ENCODE measurements at places on chromosomes 12 and 14. TPM values are rescaled to one million over a fixed set of nuclear protein-coding genes. Genes with fewer than 3 reads are reported as not detected.

The NRIP2 gene
- total RNA-seq = 0.59 TPM

The FERMT2 gene
- total RNA-seq = 220 TPM

The WSCD2 gene
- 0.36 TPM for total RNA-seq

GRCh38 chr12:30965613-30965985, 39.1 kb downstream of the TSPAN11 start:
- no peak overlapping the region for H3K27ac ChIP-seq
- no peaks in the 10 kb centered on the region for H3K4me1 ChIP-seq
- DNase-seq = no peak
- no peaks in the 10 kb centered on the region for H3K36me3 ChIP-seq
- peaks cover 8% of the 10 kb centered on the region for H3K27me3 ChIP-seq

DNA sequence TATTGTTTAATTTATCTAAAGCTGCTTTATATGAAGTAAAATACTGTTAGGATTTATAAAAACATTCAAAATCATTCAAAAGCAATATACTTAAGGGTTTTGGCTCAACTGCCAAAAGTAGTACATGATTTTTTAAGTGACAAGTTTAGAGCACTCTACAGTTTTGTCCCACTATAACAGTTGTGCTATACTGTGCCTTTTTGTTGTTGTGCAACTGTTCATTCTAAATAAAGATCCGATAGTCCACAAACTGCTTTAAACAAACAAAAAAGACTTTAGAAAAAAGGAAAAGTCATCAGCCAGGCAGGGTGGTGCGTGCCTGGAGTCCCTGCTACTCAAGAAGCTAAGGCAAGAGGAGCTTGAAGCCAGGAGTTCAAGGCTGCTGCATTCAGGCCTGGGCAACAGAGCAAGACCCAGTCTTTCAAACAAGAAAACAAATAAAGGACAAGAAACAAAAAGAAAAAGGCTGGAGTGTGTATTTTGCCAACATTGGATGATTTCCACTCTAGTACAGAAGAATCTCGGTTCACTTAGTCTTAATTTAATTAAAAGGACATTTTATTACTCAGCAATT, 7.3 kb downstream of the C2CD5 start:
- no peak overlapping the region for H3K4me3 ChIP-seq
- H3K27me3 ChIP-seq = no peaks in the 10 kb centered on the region
- H3K36me3 ChIP-seq = peaks cover 13% of the 10 kb centered on the region
- no peaks in the 10 kb centered on the region for H3K4me1 ChIP-seq
- DNase-seq = no peak

DNA sequence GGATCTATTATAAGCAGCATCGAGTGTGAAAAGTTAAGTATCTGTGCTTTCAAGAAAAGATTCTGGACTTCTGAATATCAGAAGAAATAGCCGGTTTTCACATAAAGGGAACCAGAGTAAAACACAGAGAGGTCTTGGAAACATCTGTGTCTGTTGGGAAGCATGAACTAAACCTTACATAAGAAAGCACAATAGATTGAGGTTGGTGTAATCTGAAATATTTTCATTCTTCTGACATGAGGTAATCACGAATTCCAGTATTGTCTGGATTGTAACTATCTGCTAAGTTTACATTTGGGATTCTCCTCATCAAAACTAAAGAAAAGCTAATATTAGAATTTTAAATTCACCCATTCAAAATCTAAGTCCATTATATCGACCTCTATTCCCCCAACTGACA, 161.3 kb downstream of the CPNE8 start:
- H3K4me1 ChIP-seq = no peaks in the 10 kb centered on the region
- H3K27me3 ChIP-seq = no peaks in the 10 kb centered on the region
- no peak overlapping the region for H3K27ac ChIP-seq
- H3K36me3 ChIP-seq = no peaks in the 10 kb centered on the region
- DNase-seq = no peak

The RNF10 gene
- total RNA-seq = 122 TPM

GRCh38 chr14:46377305-46377704, 274.3 kb downstream of the RPL10L start:
- H3K4me3 ChIP-seq = no peak overlapping the region
- no peaks in the 10 kb centered on the region for H3K4me1 ChIP-seq
- H3K27me3 ChIP-seq = no peaks in the 10 kb centered on the region
- DNase-seq = no peak

- no peaks in the 10 kb centered on the region for H3K27me3 ChIP-seq
- DNase-seq = peak; percentile 73
- no peak overlapping the region for H3K4me3 ChIP-seq
- no peaks in the 10 kb centered on the region for H3K36me3 ChIP-seq
These were observed 50.1 kb upstream of the STK38L start for GRCh38 chr12:27193854-27194544.
